Ascending aorta (tissue), 2 donors: ENCODE measurements at places on chromosomes 4 and X.

- no peaks in the 10 kb centered on the region for H3K4me1 ChIP-seq
- no peak overlapping the region for H3K27ac ChIP-seq
- DNase-seq = no peak
- H3K4me3 ChIP-seq = no peak overlapping the region
- H3K36me3 ChIP-seq = no peaks in the 10 kb centered on the region
These were observed 37.1 kb downstream of the MAB21L2 start for GRCh38 chr4:150619042-150619441.

GRCh38 chr4:27318740-27319139 lies 458.1 kb downstream of the STIM2 start:
- no peak for DNase-seq
- no peak overlapping the region for H3K27ac ChIP-seq
- H3K36me3 ChIP-seq = no peaks in the 10 kb centered on the region
- no peaks in the 10 kb centered on the region for H3K27me3 ChIP-seq
- H3K4me3 ChIP-seq = no peak overlapping the region
- peaks cover 6% of the 10 kb centered on the region for H3K4me1 ChIP-seq

- no peak overlapping the region for H3K27ac ChIP-seq
- DNase-seq = no peak
- H3K4me3 ChIP-seq = no peak overlapping the region
- H3K27me3 ChIP-seq = no peaks in the 10 kb centered on the region
- no peaks in the 10 kb centered on the region for H3K36me3 ChIP-seq
These were observed 348.1 kb downstream of the RAPGEF2 start for GRCh38 chr4:159451006-159451405.

- no peaks in the 10 kb centered on the region for H3K36me3 ChIP-seq
- no peak overlapping the region for H3K4me3 ChIP-seq
- DNase-seq = no peak
- H3K27ac ChIP-seq = no peak overlapping the region
- H3K27me3 ChIP-seq = no peaks in the 10 kb centered on the region
- no peaks in the 10 kb centered on the region for H3K4me1 ChIP-seq
These were observed 18.5 kb downstream of the ETNPPL start for GRCh38 chr4:108744307-108744706.

- no peak overlapping the region for H3K27ac ChIP-seq
- no peaks in the 10 kb centered on the region for H3K4me1 ChIP-seq
These were observed 372.7 kb downstream of the SH2D1A start for GRCh38 chrX:124719060-124719459.

DNA sequence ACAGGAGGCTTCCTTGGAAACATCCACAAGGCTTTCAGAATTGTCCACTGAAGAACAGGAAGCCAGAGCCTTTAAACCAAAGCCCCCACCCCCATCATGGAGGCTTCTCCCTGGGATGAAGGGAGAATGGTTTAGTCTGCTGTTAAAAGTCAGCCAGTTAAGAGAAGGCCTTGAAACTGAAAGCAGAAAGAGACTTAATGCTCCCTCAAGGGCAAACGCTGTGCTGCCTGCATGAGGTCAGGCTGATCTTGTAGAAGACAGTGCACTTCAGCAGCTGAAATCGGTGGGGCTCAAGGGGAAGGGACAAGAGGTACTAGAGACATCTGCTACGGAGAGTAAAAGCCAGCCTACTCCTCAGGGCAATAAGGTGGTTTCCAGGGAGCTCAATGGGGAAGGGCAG lies 69.0 kb downstream of the HPRT1 start:
- H3K4me3 ChIP-seq = no peak overlapping the region
- no peaks in the 10 kb centered on the region for H3K27me3 ChIP-seq
- no peaks in the 10 kb centered on the region for H3K4me1 ChIP-seq
- no peaks in the 10 kb centered on the region for H3K36me3 ChIP-seq
- no peak overlapping the region for H3K27ac ChIP-seq
- DNase-seq = no peak
